ENCODE measurements at places on chromosomes 3 and 15.

- no peak for DNase-seq
These were observed 34.1 kb downstream of the GASK1A start for GRCh38 chr3:43013256-43013655.

- no peak for DNase-seq
These were observed 163.4 kb upstream of the NUDT16 start for GRCh38 chr3:131218196-131218595.

DNA sequence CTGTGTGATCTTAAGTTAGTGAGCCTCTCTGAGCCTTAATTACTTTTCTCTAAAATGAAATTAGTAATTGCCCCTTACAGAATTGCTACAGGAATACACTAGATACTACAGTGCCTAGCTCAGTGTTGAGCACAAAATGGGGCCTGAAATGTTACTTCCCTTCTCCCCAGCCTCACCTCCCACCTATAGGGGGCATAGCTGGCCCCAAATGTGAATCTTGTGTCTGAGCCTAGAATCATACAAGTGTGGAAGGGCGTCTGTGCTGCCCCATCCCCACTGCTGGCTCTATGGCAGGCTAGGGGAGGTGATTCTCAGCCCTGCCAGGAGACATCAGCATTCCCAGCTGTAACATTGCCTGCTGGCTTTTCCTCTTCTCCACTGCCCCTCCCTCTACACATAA lies 42.7 kb downstream of the IFT122 start:
- DNase-seq, result no peak

- no peak for DNase-seq
These were observed 83.2 kb downstream of the POLQ start for GRCh38 chr3:121462565-121462964.

GRCh38 chr15:73345658-73346057 lies 23.1 kb downstream of the HCN4 start:
- no peak for DNase-seq

DNA sequence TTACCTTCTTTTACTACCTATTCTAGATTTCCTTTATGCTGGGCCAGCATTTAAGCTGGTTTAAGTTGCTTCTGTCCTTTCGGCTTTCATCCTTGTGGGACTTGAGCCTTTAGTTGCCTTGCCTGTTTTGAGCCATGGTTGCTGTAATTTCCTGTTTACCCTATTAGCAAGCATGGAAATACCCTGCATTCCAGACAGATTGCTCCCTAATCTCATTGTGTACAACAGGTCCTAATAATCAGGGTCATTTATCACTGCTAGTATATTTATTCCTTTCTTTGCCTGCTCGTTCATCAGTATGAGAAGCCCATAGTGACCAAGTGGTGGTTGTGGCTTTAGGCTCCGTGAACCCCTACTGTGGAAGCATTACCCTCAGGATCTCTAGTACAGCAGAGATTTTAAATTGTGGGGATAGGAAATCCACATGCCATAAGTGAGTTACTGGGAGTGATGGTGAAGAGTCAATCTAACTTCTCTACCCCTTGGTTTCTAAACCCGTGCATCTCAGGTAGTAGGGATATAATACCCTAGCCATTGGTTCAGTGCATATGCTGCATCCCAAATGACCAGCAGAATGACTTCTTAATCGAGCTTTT lies 31.9 kb downstream of the NCK1 start:
- no peak for DNase-seq

DNA sequence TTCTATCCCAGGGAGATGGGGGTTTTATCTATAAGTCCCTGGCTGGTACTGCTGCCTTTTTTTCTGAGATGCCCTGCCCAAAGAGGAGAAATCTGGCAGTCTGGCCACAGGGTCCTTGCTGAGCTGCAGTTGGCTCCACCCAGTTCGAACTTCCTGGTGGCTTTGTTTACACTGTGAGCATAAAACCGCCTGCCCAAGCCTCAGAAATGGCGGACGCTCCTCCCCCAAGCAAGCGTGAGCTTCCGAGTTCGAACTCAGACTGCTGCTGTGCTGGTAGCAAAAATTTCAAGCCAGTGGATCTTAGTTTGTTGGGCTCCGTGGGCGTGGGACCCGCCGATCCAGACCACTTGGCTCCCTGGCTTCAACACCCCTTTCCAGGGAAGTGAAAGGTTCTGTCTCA lies 126.8 kb upstream of the SUCLG2 start:
- no peak for DNase-seq

- no peak for DNase-seq
These were observed 111.5 kb upstream of the SELENOK start for GRCh38 chr3:54003136-54003535.

GRCh38 chr3:37218206-37218605 lies 43.8 kb upstream of the LRRFIP2 start:
- DNase-seq, result no peak

DNA sequence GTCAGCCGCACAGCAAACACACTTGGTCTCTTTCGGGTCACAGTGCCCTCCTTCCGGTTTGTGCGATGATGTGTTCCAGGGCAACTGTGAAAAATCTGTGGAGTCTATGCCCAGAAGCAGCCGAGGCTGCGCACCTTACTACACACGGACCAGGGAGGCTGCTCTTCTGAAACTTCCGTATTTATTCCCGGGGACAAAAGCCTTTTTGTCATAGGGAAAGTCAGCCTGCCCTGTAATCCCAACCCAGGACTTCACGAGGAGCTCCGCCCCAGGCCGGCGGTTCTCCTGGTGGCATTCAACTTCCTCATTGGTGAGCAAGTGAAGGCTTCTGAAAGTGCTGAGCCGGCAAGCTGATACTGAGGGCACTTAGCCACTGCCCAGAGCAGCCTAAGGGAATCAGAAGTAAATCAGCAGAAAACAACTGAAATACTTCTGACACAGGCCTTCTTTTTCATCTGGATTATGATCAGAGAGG lies 126.5 kb downstream of the FMN1 start:
- no peak for DNase-seq

- no peak for DNase-seq
These were observed 337.8 kb downstream of the RBMS3 start for GRCh38 chr3:29618395-29619282.

GRCh38 chr3:150362515-150363302 lies 45.4 kb upstream of the TSC22D2 start:
- DNase-seq, result no peak

DNA sequence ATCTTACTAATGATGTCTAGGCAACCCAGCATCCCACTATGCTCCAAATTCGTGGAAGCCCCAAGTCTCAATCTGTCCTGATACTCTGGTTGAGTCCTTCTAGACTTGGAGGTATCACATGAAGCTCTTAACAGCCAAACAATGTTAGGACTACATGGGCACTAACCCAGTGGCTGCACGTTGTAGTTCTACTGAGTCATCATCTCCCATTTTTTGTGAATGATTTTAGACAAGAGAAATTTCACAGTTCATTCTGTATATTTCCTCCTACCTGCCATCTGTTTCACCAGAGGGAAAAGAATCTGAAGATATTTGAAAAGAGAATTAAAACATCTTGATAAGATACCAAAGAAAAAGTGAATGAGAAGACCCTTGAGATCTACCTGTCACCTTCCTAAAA lies 9.8 kb upstream of the WWTR1 start:
- DNase-seq, result no peak

- no peak for DNase-seq
These were observed 7.8 kb downstream of the RAB5A start for GRCh38 chr3:19954676-19955075.

GRCh38 chr3:175805825-175806224 lies 946.7 kb downstream of the NAALADL2 start:
- no peak for DNase-seq

- DNase-seq, result no peak
These were observed 120.5 kb downstream of the POLR2M start for GRCh38 chr15:57827021-57827420.

DNA sequence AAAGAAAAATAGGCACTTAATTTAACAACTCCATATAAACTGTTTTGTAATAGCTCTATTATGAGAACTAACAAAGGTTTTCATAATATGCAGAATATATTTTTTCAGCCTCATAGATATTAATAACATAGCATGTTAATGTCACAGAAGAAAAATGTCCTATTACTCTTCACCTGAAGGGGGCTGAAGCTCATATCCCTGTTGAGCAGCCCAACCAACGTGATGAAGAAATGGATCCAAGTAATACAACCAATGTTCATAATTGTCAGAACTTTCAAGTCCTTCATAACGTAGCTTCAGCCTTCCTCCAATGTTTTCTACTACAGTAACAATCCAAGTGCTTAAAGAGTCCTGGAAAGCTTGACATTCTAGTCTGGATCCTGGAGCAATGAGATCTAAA lies 34.5 kb upstream of the STIMATE start:
- DNase-seq, result no peak

DNA sequence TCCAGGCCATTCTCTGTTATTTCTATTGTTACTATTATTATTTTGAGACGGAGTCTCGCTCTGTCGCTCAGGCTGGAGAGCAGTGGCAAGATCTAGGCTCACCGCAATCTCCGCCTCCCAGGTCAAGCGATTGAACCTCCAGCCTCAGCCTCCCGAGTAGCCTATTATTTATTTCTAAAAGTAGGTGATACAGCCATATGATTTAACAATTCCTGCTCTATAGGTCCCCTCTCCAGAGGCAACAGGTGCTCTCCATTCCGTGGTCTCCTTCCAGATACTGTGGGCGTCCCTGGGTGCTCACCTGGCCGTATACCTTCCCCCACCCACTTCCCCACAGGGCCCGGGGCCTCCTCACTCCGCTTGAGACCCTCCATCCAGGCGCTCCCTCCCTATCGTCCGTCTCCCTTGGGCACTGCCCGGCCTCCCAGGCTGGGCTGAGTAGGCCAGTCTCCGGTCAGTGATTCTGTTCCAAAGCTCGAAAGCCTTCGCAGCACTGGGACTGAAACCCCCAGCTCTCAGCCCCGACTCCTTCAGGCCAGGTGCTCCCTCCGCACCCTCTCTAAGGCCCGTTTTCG lies 708 bp upstream of the PTPN23 start:
- no peak for DNase-seq

- no peak for DNase-seq
These were observed 90.7 kb downstream of the FILIP1L start for GRCh38 chr3:100023595-100023994.

- DNase-seq, result no peak
These were observed 43.0 kb downstream of the RAB8B start for GRCh38 chr15:63232405-63232804.

- no peak for DNase-seq
These were observed 326.6 kb upstream of the ALCAM start for GRCh38 chr3:105040026-105040622.

DNA sequence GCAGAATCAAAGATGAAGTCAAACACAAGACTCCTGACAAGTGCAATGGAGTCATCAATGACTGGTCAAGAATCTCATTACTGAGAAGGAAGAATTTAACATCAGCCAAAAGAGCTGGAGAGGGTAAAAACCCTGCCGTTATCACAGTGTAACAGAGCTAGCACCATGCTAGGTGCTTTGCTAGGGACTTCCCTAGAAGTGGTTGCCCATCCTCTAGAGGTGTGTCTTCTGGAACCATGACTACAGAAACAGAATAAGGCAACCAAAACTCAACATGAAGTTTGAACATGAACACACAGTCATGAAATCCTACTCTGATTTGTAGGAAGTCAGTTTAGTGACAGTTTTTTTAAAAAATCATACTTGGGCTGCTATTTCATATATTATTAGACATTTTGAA lies 9.5 kb downstream of the ACAD11 start:
- no peak for DNase-seq

DNA sequence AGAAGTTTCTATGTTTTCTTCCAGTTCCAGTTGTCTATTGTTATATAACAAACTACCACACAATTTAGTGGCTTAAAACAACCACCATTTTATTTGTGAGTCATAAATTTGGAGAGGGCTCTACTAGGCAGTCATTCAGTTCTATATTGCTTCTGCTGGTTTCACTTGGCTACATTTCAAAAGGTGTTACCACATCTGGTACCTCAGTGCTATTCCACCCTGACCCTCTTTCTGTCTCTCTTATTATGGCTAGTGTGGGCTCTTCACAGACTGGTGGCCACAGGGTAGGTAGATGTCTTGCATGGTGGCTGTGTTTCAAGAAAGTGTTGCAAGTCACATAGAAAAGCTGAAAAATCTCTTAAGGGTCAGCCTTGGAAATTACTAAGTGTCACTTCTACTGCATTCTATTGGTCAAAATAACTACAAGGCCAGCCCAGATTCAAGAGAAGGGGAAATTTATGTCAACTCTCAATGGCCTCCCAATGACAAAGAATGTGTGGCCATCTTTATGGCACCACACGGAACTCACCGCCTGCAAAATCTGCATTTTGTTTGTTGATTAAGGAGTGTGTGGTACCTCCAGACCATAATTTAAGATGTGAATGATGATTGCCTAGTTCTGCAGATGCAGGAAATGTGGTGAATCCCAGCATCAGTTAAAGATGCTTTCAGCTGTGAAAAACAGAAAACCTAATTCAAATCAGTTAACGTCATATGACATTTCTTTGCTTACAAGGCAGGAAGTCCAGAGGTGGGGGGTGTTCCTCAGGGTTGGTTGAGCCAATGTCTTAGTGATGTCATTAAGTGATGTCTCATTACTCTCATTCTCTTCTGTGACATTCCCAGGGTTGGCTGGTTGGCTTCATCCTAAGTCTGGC lies 105.8 kb upstream of the RASGRP1 start:
- no peak for DNase-seq

DNA sequence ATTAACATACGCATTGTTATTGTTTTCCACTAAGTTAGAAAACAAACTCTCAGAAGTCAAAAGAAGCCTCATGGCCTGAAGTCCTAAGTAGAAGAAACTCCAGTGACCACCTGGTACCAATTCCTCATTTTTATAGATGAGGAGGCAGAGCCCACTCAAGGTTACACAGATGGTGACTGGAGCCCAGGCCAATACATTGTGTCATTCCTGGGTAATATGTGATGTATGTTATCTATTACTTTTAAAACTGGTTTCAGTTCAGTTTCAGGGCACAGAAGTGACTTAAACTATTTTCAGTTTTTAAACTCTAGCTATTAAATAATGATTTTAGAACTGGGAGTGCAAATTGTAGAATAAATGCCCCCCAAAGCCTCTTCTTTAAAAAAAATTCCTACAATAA lies 66.7 kb upstream of the STXBP5L start:
- DNase-seq, result no peak

DNA sequence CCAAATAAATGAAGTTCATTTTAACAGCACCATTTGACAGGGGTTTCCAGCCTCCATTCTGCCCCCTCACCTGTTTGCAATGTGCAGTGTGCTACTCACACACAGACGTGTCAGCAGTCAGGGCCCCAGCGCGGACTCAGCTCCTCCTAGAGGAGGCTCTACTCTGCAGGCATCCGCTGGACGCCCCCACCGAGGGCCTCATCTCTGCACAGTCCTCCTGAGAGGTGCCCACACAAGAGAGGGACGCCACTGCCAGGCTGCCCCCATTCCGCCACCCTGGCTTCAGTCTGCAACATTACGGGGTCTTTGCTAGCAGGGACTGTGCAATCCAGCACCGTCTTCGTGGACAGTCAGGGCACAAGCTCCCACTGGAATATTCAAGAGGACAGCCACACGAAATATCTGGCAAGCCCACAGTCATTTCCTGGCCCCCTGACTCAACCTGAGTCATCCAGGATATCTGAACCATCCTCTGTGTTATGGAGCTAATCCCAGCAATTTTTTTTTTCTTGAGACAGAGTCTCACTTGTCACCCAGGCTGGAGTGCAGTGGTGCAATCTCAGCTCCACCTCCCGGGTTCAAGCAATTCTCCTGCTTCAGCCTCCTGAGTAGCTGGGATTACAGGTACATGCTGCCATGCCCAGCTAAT lies 255.0 kb downstream of the OCA2 start:
- DNase-seq, result no peak

- no peak for DNase-seq
These were observed 118.0 kb upstream of the NPHP3 start for GRCh38 chr3:132840201-132840700.

- no peak for DNase-seq
These were observed 281.3 kb downstream of the CLSTN2 start for GRCh38 chr3:140216249-140216648.

- DNase-seq, result no peak
These were observed 5.6 kb downstream of the CTXND1 start for GRCh38 chr15:80246425-80246894.
